ENCODE measurements at places on chromosomes 7 and 10.

DNA sequence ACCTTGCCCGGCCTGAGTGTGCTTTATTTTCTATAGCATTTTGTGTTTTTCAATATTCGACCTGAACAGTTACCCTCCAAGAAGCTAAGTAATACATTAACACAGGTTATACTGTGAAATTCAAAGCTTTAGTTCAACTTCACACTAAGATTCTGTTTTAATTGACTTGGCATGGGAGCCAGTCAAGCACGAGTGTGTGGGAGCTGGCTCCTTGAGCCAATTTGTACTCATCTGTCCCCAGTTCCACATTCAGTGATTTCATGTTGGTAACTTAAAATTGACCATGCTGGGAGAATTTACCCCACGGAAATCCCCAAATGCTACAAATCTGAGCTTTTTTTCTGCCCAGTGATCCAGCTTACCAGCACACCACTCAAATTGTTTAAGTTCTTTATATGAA, 20.3 kb downstream of the TSPAN12 start:
- DNase-seq: no peak

DNA sequence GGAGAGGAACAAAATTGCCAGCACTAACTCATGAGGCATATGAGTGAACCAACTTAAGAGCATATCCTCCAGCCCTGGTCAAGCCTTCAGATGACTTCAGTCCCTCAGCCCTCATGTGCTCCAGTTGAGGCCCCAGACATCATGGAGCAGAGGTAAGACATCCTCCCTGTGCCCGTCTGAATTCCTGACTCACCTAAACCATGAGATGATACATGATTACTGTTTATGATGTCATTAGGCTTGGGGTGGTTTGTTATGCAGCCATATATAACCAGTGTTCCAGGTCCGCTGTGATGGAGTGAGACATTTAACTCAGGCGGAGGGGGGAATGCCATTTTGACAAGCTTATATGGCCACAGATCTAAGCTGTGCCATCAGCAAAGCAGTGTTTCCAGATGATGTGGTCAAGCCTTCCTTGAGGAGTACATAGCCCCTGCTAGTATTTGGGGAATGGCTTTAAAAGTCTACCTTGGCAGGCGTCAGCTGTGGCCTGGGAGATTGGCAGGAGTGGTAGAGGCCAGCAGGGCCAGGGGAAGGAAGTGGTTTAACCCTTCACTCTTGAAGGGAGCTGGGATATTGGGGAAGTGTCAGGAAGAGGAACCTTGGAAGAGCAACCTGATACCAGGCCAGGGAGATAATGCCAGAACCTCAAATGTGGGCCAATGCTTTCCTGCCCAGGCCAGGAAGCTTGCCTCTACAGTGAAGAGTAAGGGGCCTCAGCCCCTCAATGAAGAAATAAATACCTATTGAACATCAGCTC, 343.0 kb upstream of the PODXL start:
- DNase-seq: no peak

DNA sequence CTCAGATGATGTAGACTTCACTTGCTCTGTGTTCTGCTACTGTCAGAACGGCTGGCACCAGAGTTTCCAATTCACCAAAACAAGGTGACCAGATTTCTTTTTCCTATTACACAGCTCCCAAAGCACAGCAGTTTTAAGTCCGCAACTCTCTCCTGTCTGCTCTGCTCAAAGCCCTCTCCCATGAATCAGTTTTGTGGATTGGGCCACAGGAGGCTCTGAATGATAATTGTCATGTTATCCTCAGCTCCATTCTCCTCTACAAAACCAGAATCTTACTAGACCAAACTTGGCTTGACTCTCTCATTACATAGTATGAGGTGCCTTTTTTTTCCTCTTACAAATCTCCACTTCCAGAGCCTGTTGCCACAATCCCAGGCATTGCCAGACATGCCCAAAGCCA, 223.5 kb downstream of the SNX13 start:
- DNase-seq: no peak

DNA sequence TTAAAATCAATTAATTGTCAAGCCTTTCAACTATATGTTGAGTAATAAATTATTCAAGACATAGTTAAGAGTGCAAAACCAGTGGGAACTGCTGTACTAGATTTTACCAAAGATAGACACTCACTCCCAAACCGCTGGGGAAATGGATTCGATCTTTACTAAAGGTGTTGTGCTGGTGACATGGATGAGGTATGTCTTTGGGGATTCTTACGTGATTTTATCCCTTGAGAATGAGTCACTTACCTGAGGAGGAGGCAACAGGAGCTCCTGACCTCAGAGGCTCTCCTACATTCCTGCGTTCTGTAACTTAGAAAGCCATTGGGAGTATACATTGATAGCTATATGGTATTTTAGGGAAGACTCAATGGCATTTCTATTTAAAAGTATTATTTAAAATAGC, 165.5 kb downstream of the PKD1L1 start:
- no peak for DNase-seq

DNA sequence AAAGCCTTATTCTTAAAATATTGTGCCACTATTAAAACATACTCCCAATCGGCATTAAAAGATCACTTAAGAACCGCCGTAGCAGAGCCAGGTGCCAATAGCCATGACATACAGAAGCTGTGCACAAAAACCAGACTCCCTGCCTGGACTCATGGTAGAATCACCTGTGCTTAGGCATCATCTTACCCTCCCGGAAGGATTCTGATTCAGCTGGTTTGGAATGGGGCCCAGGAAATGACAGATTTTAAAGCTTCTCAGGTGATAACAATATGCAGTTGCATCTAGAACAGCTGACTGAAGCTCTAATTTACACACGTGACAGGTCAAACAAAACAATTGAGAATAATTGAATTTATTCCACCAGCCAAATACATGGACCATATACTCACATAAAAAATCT, 10.7 kb downstream of the A1CF start:
- DNase-seq: no peak

- no peak for DNase-seq
Measured at GRCh38 chr7:1993031-1993695, 239.6 kb downstream of the MAD1L1 start.

DNA sequence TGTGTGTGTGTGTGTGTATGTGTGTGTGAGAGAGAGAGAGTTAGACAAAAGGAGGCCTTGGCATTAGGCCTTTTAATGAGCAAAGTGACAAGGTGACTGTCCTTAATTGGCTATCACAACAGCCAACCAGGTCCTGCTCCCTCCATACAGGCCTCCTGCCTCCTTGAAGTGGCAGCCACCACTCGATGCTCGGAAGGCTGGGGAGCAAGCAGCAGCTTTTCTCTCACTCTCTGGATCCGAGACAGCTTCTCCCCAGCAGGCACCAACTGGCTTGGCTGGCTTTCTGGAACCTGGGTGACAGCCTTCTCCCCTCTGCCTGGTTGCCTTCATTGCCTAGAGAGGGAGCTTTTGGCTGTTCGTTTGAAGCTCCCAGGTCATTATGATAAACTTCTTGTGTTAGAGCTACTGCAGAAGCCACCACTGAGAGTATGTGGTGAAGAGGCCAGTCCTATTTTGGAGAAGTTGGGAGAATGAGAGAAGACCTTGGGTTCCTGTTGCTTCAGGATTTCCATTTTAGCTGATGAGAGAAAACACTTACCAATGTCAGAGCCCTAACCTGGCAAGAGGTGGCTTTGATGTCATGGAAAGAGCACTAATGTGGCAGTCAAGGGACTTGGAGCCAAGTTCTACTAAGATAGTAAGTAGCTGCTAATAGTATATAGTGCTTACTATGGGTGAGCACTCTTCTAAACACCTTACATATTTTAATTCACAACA, 37.6 kb downstream of the RPS24 start:
- DNase-seq: no peak

GRCh38 chr7:97470726-97471125, 261.2 kb upstream of the TAC1 start:
- DNase-seq: no peak

GRCh38 chr7:129843365-129843898, 109.3 kb downstream of the UBE2H start:
- no peak for DNase-seq

GRCh38 chr7:47887016-47887640, 61.1 kb downstream of the PKD1L1 start:
- DNase-seq: no peak

DNA sequence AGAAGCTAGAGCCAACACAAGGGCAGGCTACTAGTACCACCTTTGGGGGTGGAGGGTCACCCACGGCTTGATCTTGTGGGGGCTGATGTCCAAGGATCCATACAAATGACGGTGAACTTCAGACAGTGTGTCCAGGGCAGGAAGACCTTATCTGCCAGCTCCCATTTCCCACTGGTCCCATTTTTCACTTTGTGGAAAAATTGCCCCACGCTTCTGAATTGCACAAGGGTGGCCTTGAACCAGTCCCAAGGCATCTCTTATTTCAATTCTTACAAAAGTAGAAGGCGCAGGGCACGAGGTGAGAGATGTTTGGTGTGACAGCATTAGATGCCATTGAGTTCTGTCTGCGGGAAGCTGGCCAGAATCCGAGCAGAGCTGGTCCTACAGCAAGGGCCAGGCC, 252.7 kb upstream of the CELF2 start:
- DNase-seq: no peak

DNA sequence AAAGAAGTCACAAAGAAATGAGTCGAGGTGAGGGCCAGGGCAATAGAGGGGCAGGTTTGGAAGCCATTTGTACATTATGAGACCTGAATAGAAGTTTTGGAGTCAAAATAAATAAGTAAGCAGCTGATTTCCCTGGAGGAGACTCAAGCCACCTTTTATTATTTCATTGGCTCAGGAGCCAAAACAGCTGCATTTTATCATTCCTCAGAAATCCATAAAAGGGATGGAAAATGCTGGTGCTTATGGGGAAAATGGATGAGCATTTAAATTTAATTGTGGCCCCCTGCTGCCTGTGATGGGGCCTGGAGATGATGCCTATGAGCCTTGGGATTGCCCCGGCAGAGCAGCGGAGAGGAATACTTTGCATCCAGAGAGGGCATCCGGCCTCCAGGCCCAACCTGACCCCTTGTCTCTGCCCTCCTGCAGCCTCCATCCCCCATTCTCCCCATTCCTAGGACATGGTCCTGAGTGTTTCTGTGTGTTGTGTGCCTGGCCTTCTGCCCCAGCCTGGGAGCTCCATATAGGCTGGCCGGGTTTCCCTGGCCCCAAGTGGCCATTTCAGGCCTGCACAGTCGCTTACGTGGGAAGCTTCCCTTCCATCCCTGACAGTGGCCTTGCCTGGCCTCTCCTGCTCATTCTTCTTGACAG, 296.8 kb upstream of the ZMIZ1 start:
- DNase-seq: no peak

- no peak for DNase-seq
Measured at GRCh38 chr10:110423650-110424049, 74.1 kb upstream of the DUSP5 start.

DNA sequence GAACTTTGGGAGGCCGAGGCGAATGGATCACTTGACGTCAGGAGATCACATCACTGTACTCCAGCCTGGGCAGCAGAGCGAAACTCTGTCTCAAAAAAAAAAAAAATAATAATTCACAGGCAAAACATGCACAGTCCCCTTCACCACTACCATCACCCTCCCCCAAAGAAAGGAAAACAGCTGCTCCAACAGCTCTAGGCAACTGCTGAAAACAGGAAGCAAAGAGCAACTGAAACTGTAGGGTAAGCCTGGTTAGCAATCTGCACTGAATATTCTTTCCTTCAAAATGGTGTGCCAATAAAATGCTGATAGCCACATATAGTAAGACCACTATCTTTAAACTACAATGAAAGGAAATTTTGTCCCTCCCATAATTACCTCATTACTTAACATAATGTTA, 11.8 kb downstream of the NT5C2 start:
- no peak for DNase-seq

GRCh38 chr7:68893411-68893810, 704.9 kb upstream of the AUTS2 start:
- DNase-seq: no peak

DNA sequence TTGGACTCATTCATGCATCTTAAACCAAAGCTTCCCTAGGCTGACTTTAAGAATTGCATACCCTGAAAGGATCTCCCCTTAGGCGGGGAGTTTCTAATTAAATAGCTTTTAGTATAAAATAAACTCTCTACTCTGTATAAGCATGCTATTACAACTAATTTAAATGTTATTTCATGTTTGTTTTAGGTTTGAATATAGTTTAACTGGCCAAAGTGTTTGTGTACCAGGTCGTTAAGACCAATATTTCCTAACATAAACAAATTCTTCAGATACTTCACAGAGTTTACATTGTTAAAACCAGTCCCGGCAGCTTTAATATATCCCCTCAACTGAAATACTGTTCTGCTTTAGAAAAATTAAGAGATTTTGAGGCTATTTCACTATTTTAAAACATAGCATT, 2.3 kb downstream of the GLI3 start:
- no peak for DNase-seq

- DNase-seq: no peak
Measured at GRCh38 chr10:96357038-96357620, 1.7 kb downstream of the OPALIN start.

DNA sequence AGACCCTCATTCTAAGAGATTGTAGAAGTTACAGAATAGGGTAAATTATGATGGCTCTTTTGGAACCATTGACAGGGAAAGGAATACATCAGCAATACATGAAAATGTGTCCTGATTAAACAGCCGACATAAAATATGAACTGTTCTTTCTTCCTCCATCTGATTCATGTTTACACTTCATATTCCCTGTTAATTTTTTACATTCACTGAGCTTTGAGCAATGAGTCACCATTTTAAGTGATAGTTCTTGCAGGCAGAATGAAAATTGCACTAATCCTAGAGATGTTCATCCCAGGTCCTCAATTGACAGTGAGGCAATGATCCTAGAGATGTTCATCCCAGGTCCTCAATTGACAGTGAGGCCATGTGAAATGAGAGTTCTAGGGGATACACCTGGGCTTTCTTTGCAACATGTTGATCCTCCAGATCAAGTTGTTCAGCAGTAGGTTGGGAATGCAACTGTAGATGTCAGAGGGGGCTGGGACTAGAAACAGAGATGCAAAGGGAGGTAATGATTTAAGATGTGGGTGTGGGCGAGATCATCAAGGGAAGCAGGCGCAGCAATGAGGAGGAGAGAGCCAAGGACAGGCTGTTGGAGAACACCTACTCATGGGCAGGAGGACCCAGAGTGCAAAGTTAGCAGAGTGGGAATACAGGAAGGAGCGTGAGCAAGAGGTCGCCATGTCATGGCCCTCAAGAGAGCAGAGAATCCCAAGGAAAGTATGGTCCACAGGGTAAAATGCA, 138.7 kb downstream of the ZNF365 start:
- no peak for DNase-seq

- no peak for DNase-seq
Measured at GRCh38 chr7:45230083-45230482, 72.5 kb downstream of the RAMP3 start.

- DNase-seq: peak; percentile 50
Measured at GRCh38 chr10:297567-297966, 162.3 kb downstream of the ZMYND11 start.

DNA sequence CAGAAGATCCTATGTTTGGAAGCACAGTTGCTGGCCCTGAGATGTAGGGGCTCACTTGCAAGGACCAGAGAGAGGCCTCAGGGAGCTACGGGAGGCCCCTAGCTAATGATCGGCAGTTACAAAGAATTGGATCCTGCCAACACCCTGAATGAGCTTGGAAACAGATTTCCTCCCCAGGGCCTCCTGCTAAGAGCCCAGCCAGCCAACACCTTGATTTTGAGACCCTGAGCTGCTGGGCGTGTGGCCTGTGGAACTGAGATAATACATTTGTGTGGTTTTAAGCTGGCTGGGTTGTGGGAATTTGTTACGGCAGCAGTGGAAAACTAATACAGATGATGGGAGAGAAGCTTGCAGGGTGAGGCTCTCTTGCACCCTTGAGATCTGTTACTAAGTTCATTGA, 3.9 kb downstream of the DOCK1 start:
- no peak for DNase-seq
